K562 (cell line): ENCODE measurements at places on chromosomes 7 and 10.

DNA sequence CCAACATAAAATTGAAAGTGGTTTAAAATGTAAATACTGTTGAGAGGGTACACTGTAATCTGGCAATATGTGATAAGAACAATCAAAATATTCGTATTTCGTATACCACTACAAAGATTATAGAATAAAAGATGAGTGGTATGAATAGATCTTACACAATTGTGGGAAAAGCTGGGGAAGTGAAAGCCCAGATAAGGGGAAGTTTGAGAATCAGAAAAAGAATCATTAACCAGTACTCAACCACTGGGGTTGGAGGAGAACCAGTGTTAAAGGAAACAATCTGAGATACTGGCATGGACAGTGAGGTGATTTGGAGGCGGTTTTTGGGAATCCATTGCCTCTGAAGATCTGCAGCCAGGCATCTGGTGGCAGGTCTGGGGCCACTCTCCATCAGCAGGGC lies 59.7 kb upstream of the CDK14 start:
- H3K4me1 ChIP-seq = no peaks in the 10 kb centered on the region
- H3K36me3 ChIP-seq = no peaks in the 10 kb centered on the region
- no peaks in the 10 kb centered on the region for H3K27me3 ChIP-seq
- no peak overlapping the region for H3K27ac ChIP-seq
- no peak overlapping the region for H3K4me3 ChIP-seq
- DNase-seq = no peak

DNA sequence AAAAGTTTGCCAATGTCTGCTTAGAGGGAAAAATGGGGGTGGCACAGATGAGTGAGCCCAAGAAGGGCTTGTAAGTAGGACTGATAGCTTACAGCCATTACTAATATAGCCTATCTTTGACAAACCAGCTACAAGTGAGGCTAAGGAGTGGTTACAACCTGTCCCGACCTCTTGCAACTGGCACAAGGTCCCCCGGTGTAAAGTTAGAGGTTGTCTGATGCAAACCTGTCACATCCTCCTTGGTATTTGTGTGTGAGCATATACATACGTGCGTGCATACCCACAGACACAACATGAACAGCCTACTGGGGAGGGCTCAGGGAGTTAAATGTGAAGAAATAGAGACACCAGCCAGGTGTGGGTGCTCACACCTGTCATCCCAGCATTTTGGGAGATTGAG lies 14.6 kb downstream of the ADAP1 start:
- H3K4me3 ChIP-seq = no peak overlapping the region
- no peak for DNase-seq

- no peaks in the 10 kb centered on the region for H3K4me1 ChIP-seq
- H3K4me3 ChIP-seq = no peak overlapping the region
- no peaks in the 10 kb centered on the region for H3K36me3 ChIP-seq
- no peak for DNase-seq
Measured at GRCh38 chr7:28382144-28382543, 30.2 kb upstream of the CREB5 start.

- no peaks in the 10 kb centered on the region for H3K4me1 ChIP-seq
- peak; percentile 31 for DNase-seq
- H3K4me3 ChIP-seq = no peak overlapping the region
- H3K36me3 ChIP-seq = no peaks in the 10 kb centered on the region
- H3K27ac ChIP-seq = no peak overlapping the region
- H3K27me3 ChIP-seq = no peaks in the 10 kb centered on the region
Measured at GRCh38 chr7:90262438-90262837, 17.5 kb downstream of the CFAP69 start.

- H3K36me3 ChIP-seq = no peaks in the 10 kb centered on the region
- no peaks in the 10 kb centered on the region for H3K27me3 ChIP-seq
- no peak for DNase-seq
- H3K4me3 ChIP-seq = no peak overlapping the region
Measured at GRCh38 chr10:60105295-60105695, 198.9 kb upstream of the CCDC6 start.
